ENCODE measurements at places on chromosomes 4 and X.

DNA sequence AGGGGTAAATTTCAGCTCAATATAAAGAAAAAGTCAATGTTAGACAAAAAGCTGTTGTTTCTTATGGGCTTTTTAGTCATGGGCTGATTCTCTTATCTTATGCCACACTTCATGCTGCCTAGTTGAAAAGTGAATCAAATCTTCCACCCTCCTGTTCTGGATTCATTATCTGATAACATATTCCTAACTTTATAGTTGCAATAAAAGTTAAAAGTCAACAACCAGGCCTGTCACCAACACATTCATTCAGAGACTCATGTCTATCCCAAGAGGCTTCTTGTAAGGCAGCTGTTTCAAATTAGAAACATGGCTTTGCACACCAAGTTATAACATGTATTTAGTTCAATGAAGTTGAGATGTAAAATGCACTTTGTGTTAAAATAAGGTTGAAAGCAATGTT lies 243.8 kb downstream of the ADAMTS3 start:
- no peak for DNase-seq

- DNase-seq: no peak
Observed at GRCh38 chr4:135775909-135776308, 1574.3 kb upstream of the PABPC4L start.

GRCh38 chr4:1987721-1988326 lies 20.9 kb downstream of the NELFA start:
- DNase-seq: no peak

DNA sequence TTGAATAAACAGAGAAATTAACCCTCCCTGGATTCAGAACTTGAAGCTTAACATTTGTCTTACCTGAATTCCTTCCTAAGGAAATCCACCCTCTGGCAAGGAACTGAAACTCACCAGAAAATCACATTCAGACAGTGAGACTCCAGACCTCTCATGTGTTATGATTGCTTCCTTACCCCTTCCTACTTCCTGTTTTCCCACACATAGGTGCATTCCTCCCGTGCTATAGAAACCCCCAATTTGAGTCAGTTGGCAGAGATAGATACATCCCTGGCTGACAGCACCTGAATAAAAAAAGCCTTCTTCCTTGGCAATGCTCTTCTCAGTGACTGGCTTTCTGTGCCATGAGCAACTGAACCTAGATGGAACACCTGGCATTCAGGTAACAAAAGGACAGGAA lies 157.0 kb upstream of the SMIM31 start:
- no peak for DNase-seq

DNA sequence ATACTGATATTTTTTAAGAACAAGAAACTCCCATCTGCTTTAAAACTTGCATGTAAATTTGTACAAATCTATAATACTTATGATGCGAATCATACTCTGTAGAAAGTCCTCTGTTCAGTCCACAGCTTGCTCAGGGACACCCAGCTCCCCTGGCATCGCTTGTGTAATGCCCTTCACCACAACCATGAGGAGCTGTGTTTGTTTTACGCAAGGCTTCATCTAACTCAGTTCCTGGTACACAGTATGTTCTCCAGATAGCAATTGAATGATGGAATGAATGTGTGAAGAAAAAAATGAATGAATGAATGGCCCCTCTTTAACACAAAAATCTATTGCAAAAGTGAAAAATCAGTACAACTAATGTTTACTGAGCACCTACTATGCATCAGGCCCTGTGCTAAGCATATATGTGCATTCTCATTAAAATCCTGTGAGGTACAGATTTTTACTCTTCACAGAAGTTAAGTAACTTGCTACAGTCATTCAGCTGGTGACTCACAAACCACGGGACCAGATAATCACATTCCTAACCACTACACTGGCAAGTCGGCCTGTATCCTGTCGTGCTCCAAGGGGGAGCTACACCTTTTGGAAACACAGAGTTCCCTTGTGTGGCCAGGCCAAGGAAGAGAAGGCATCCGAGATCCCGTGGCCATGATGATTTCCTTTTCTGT lies 58.7 kb upstream of the KDR start:
- DNase-seq: no peak

DNA sequence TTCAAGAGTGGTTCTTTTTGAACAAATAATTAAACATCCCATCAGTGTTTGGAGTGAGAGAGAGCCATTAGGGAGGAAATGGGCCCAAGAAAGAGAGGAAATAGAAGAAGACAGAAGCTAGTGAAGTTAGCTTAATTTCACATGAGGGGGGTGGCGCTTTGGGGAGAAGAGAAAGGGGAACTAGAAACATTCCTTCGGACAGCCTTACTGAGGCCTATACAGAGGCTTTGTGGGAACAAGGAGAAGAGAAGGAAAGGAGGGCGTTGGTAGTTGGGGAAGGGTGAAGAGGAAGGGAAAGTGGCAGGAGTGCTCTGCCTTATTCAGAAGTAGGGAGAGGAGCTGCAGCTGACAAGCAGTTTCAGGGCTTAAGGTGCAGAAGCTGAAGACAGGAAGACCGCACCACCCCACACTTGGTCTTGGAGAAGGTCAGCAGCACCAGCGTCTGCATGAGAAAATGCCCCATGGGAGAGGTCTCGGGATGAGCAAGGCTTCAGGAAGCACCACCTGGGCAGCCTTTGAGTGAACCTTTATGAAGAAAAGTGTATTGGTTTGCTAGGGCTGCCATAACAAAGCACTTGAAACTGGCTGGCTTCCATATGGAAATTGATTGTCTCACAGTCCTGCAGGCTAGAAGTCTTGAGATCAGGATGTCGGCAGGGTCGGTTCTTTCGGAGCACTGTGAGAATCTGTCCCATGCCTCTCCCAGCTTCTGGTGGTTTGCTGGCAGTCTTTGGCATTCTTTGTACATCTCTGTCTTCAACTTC lies 85.1 kb downstream of the KIT start:
- no peak for DNase-seq

DNA sequence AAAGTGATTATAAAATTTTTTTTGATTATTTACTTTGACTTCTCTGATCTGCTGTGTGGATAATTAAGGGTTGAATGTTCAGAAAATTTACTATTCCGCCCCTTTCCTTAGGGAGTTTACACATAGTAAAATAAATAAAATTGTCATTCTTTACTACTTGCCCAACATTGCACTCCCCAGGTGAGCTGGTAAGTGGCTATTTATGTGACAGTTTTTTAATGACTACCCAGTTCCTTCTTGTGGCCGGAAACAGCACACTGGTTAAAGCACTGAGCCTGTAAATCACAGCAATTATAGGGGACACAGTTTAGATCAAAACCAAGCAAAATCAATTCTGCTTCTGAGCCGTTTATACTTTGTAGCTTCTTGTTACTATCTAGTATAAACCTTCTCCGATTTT lies 158.1 kb downstream of the FHIP1A start:
- DNase-seq: peak; percentile 22

DNA sequence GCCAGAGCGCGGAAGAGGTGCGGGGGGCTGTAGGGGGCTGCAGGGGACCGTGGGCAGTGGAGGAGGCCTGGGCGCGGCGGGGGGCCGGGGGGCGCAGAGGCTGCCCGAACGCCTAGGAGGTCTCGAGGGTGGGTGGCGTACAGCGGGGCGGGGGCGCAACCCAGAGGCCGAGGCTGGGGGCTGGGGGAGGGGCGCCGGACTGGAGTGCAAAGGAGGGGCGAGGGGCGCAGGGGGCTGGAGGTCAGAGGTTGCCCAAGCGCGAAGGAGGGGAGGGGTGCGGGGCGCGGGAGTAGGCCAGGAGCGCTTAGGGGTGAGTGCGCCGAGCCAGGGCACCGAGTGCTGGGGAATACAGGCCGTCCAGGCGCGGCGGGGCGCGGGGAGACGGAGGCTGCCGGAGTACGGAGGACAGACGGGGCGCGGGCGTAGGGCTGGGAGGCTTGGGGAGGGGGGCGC lies 255 bp downstream of the GYG2 start:
- DNase-seq: no peak

DNA sequence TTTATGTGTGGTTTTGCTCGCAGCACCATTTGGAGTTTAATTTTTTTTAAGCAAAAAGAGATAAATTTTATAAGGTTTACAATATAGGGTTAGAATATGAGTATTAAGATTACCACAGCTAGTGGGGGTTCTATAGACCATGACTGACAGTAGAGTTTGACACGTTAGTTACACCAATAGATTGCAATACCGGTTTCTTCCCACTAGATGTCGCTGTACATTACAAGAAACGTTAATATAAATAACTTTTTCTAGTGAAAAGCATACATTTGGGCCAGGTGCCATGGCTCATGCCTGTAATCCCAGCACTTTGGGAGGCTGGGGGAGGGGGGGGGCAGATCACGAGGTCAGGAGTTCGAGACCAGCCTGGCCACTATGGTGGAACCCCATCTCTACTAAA lies 433.6 kb downstream of the MAGEB5 start:
- DNase-seq: peak; percentile 16

- DNase-seq: no peak
Observed at GRCh38 chr4:87505862-87506261, 23.3 kb downstream of the SPARCL1 start.
